AG08395 (cell line): ENCODE measurements at places on chromosomes 11 and 22.

GRCh38 chr11:36596880-36597279 is 1.2 kb downstream of the RAG2 start:
- DNase-seq: no peak

DNA sequence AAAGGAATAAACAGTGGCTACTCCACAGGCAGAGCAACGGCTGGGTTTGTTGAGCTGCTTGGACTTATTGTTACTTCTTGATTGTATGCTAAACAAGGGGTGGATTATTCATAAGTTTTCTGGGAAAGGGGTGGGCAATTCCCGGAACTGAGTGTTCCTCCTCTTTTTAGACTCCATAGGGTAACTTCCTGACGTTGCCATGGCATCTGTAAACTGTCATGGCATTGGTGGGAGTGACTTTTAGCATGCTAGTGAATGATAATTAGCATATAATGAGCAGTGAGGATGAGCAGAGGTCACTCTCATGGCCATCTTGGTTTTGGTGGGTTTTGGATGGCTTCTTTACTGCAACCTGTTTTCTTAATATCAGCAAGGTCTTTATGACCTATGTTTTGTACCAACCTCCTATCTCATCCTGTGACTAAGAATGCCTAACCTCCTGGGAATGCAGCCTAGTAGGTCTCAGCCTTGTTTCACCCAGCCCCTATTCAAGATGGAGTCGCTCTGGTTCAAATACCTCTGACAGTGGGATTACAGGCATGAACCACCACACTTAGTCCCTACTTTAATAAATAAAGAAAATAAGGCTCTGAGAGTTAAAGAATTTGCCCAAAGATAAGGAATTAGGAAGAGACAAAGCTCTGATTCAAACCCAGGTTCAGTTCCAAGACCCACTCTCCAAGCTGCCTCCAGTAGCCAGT is 65.6 kb upstream of the CLMP start:
- DNase-seq: no peak

- DNase-seq: no peak
Measured at GRCh38 chr22:45880716-45881523, 96.0 kb downstream of the WNT7B start.

DNA sequence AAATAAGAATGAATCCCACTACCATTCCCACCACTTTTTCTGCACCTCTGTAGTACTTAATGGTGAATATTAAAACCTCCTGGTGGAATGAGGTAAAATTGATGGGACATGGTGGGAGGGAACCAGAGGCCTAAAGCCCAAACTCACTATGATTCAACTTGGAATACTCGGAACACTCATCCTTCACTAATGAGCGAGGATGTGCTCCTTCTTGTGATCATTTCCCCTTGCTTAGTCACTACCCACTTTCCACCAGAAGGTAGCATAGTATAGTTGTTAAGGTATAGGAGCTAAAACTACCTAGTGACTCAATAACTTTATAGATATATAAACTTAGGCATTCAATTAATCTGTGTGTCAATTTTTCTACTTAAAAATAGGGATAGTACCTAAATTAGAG is 728.9 kb downstream of the OPCML start:
- DNase-seq: peak; percentile 35

- DNase-seq: no peak
Measured at GRCh38 chr11:75530577-75530976, 4.8 kb upstream of the GDPD5 start.

DNA sequence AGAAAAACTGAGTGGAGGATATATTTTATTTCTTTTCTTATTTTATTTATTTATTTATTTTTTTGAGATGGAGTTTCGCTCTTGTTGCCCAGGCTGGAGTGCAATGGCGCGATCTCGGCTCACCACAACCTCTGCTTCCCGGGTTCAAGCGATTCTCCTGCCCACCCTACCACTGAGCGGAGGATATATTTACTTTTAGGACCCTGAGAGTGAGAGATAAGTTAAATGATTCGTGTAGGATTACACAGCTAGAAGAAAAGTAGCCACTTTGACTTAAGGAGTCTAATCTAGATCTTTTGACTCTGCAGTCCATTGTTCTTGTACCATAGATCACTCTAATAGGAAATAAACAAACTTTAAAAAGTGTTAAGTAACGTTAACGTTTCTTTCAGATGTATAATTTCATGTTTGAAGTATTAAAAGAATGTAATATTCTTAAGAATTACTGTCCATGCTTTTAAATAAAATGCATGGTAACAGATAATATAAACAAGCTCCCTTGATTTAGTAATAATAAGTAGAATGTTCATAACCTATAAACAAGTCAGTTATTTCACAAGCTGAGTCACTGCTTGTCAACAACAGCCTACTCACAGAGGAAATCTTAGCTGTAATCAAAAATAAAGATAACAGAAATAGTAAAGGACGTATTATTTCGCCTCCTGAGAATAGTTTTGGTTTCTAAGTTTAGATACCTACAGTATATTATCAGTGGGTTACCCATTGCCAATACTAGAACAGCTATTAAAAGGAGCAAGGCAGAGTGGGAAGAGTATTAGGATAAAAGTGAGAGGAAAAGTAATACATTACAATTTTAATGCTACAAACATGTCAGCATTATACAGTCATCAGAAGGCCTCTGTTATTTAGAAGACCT is 18.6 kb downstream of the USP47 start:
- no peak for DNase-seq

GRCh38 chr11:77472991-77473800 is 698 bp downstream of the PAK1 start:
- DNase-seq: peak; percentile 12

DNA sequence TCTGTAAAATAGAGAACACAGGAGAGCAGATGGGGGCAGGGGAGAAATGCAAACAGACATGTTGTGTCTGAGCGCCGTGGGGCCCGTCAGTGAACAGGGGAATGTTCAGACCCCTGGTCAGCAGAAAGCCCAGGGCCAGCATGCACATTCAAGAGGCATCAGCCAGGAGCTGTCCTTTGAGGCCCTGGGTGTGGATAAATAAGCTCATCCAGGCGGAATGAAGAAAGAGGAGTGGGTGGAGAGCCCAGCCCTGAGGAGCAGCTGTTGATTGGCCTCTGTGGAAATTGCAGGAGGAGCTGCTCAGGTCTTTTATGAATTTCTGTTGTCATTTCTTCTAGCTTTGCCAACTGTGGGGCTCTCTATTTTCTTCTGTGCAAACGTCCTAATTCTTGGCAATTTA is 49.7 kb upstream of the CECR2 start:
- DNase-seq: no peak

GRCh38 chr22:45007391-45008185 is 2.2 kb downstream of the PHF21B start:
- DNase-seq: peak; percentile 28

- DNase-seq: no peak
Measured at GRCh38 chr22:24411256-24412004, 16.0 kb upstream of the ADORA2A start.

DNA sequence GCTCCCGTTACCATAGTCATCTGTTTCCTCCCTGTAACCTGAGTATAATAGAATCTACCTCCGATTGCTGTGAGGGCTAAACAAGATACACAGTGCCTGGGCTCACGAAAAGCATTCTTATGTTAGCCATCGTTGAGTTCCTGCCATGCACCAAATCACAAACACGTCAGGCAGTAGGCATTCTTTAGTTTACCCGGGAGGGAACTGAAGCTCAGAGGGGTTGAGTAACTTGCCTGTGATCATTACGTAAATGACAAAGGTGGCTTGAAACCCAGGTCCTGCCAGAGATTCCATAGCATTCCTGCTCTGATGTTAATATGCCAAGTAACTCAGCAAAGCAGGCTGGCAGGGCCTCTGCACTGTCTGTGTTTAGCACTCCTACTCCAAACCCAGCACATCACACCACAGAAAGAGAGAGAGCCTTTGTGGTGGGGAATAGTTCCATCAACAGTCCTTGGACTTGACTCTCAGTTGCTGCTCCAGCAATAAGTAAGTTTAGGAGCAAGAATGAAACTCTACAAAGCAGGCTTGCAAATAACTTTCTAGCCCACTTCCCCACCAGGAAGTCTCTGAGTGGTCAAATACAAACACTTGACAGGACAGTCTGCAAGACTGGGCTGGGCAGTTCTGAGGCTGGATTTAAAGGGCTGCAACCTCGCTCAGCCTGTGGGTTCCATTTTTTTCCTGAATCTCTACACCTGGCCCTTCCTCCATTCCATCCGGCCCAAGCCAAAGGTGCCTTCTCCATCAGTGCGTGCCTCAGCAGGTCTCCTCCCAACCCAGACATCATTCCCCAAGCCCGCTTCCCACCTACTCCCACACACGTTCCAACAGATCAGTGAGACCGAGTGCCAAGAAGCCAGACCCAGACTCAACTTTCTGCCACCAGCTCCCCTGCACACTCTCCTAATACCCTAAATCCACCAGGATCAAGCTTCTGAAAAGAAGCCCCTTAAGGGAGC is 1.1 kb downstream of the SCN2B start:
- no peak for DNase-seq

DNA sequence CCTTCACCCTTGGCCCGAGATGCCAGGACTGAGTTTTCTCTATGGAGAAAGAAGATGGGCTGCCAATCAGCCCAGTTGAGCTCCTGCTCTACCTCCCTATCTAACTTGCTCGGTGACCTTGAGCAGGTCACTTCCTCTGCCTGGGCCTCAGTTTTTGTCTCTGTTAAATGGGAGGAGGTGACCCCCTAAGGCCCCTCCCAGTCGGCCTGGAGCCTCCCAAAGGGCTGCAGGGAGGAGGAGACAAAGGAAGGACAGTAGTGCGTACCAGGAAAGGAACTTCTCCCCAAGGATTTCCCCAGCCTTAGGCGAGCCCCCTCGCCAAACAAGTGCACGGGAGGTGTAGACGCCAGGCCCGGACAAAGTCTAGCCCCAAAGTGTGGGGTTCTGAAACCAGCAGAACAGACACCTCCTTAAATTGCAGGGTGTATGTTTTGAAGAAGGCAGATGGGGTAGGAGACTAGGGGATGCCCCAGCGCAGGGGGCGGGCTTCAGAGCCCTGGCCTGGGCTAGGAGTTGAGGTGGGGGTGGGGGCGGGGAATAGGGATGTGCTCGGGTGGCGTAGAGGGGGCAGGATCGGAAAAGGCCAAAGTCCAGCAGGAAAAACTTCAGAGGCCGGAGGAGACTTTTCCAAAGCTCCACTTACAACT is 1.0 kb downstream of the CBX7 start:
- no peak for DNase-seq

GRCh38 chr22:45407793-45408192 is 5.6 kb downstream of the SMC1B start:
- no peak for DNase-seq

- DNase-seq: no peak
Measured at GRCh38 chr11:2574553-2575535, 125.0 kb downstream of the KCNQ1OT1 start.

DNA sequence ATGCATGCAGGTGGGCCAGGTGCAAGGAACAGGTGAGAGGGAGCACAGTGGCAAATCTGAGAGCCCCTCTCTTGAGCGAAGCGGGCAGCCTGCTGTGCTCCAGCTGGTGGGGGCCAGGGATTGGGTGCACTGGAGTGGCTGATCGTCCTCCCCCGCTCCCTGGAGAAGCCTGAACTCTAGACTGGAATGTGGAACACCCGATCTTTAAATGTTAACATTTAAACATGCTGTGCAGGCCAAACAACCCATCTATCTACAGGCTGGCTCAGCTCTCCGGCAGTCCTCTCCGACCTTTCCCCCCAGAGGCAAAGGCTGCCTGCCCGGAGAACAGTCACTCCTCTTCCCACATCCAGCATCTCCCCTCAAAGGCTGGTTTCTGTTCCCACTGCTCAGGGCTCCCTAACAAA is 5.1 kb downstream of the MRGPRF start:
- DNase-seq: no peak

GRCh38 chr11:101600924-101601323 is 17.1 kb upstream of the TRPC6 start:
- DNase-seq: no peak

DNA sequence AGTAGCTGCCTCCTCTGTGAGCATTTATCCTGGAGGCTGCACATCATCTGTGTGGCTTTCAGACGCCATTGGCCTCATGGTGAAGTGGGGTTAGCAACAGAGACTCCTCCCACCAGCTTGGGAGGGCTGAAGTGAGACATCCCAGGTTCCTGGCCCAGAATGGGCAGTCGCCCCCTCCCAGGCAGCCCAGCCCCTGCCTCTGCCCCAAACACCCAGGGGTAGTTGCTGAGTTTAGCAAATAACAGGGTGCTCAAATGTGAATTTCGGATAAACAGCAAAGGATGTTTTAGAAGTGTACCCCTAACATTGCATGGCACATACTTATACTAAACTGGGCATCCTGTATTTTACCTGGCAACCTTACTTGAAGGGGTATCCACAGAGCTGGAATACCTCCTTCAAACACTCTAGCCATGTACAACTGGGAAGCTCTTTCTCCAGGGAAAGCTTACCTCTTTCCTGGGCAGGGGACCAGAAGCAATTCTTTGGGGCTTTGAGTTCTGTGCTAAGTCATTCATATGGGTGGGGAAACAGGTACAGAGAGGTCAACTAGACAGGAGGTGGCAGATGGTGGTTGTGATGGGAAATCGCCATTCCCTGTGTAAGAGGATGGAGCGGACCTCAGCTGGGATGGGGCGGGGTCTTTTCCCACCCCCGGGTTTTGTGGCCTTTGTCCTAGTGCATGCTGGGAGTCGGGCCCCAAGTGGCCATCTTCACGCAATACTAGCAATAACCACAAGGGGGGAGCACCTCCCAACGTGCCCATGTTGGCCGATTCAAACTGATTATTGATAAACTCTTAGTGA is 19.3 kb downstream of the MTFP1 start:
- peak; percentile 71 for DNase-seq

GRCh38 chr11:4677948-4678347 is 19.7 kb downstream of the OR51E2 start:
- DNase-seq: no peak

DNA sequence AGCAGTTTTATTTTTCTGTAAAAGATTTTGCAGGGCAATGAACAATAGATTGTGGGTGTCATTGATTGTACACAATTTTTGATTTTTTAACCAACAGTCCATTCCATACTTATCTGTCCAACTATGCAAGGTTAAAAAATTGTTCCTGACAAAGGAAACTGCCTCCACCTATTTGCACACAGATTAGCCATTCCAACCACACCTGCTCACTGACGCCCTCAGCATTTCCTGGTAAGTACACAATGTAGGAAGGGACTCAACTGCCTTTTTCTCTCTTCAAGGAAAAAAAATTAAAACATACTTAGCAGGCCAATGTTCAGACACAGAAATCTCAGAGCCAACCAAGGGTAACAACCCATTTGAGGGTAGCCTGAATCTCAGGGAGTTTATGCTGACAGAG is 4.3 kb upstream of the FUT4 start:
- no peak for DNase-seq

DNA sequence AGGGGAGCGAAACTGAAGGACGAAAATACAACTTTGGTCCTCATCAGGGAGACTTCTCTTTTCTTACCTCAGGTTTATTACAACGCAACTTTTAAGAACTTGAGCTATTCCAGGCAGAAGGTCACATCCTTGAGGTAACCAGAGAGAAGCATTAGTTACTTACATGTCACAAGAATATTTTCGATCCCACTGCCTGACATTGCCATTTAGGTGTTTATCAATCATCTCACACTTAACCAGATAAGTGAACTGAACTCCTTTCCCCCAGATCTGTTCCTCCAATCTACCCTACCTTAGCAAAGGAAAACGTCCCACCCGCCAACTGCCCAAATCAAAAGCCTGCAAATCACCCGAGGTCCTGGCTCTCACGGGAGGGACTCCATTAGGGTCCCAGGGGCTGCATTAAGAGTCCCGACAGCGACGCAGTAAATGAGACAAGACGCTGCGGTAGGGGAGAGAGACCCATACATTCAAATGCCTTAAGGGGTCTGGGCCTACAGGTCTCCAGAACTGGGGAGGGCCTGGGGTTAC is 734 bp downstream of the ZNF280B start:
- DNase-seq: no peak
